ENCODE measurements at places on chromosomes 4 and X. TPM values are rescaled to one million over a fixed set of nuclear protein-coding genes. Genes with fewer than 3 reads are reported as not detected.

GRCh38 chr4:42649870-42650269 lies 7.0 kb downstream of the ATP8A1 start:
- DNase-seq, result no peak

Gene CTSO
- polyA plus RNA-seq, result 13.7 TPM

Gene PLAC8
- 0.79 TPM for polyA plus RNA-seq

Gene SLC10A4
- 0.07 TPM for polyA plus RNA-seq

Gene KIT
- polyA plus RNA-seq, result 7.0 TPM

DNA sequence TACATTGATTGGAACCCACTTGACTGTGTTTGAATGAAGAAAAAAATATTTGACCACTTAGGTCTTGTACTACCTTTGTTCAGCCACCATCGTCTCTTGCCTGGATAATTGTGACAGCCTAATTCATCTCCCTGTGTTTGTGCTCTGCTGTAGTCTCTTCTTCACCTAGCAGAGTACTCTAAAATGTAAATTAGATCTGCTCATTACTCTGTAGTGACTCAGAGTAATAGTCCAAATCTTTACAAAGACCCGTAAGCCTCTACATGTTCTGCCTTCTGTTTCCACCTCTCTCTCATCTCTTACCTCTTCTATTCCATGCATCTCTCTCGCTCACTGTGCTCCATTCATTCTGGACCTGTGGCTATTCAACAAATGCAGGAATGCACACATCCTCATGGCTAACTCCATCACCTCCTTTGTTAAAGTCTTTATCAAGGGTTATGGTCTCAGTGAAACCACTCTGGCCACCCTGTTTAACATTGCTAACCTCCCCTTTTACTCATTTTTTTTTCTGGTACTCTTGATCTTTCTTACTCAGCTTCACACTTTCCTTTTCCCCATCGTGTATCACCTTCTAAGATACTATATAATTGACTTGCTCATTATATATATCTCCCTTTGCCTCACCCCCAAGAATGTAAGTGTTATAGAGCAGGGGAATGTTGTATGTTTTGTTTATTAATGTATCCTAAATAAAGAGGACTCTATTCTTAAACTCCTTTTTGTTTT lies 98.4 kb downstream of the STIM2 start:
- no peak for DNase-seq

DNA sequence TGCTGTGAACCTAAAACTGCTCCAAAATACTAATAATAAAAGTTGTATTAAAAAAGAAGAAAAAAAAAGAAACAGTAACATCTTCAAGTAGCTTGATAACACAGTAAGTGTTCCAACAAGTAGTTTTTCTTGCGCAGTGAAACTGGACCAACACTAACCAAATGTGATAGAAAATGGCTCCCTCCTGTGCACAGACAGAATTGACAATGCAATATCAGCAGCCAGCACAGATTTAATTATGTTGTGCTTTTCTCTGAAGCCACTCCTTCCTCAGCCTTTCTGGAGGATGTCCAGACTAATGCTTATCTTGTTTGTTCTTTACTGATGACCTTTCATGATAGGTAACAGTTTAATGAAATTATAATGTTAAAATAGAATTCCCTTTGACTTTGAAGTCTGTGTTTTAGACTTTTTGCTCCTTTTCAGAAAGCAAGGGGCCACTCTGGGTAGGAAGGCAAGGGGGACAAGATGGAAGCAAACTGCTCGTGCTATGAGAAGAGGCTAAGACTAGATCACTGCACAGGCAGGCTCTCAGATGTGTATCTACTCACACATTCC lies 147.1 kb upstream of the RPL34 start:
- no peak for DNase-seq
